ENCODE measurements at places on chromosomes 12 and 14. TPM values are rescaled to one million over a fixed set of nuclear protein-coding genes. Genes with fewer than 3 reads are reported as not detected.
A peak's percentile ranks its signal among the peaks of the same experiment; 100 is the strongest.

KRT85 gene
- total RNA-seq: not detected

DNA sequence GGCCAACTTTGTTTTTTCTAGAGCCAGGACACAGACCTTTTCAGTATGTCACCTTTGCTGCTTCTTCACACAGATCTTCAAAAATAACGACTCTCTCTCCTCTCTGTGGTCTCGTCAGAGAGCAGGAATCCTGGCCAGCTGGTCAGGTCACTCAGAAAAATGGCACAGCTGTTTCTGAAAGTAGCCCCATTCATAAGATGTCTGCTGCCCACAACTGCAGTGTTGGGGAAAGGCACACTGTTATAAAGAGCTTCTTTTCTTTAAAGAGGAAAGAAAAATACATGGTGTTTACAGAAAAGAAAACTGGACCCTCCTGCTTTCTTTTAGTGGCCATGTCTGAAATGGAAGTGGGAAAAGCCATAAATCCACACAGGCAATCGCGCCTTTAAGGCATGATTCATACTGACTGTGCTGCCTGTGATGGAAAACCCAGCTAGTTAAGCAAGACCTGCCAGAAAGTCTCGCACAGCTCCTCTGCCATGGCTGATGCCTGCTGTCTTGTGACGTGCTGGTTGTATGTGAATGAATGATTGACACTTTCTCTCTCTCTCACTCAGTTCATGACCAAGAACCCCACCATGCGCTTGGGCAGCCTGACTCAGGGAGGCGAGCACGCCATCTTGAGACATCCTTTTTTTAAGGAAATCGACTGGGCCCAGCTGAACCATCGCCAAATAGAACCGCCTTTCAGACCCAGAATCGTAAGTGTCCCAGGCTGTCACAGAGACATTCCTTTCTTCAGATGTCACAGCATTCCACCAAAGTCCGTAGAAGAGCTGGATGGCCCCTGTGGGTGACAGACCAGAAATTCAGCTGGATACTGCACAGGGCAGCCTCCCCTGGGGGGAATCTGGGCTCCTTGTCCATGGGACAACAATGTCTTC is 147.9 kb upstream of the HIF1A start:
- peak overlapping the region; percentile 14 for H3K27ac ChIP-seq
- peaks cover 7% of the 10 kb centered on the region for H3K4me1 ChIP-seq
- no peaks in the 10 kb centered on the region for H3K27me3 ChIP-seq
- no peak overlapping the region for H3K4me3 ChIP-seq
- peaks cover 99% of the 10 kb centered on the region for H3K36me3 ChIP-seq
- no peak for DNase-seq

FZD10 gene
- not detected for total RNA-seq

- no peak overlapping the region for H3K4me3 ChIP-seq
- no peak for DNase-seq
- H3K27me3 ChIP-seq: no peaks in the 10 kb centered on the region
- peaks cover 20% of the 10 kb centered on the region for H3K4me1 ChIP-seq
- H3K36me3 ChIP-seq: no peaks in the 10 kb centered on the region
- peak overlapping the region; percentile 34 for H3K27ac ChIP-seq
Measured at GRCh38 chr14:100406505-100407131, 83.5 kb downstream of the SLC25A47 start.

DNA sequence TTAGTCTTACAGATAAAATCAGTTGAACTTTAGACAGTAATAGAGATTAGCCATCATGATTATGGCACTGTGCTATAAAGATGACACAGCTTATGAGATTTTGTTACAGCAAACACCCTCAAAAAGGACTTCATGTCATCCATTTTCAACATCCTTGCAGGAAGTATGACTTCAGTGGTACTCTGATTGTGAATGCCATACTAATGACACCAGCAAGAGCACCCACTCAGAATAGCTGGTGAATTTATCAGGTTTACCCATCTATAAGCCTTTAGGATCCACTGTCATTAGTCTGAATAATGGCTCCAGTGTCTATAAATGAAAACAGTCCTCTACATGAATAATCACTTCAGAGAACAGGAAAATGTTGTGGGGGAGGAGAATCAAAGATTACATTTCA is 615.2 kb downstream of the RPS29 start:
- H3K27ac ChIP-seq: no peak overlapping the region
- DNase-seq: no peak
- no peak overlapping the region for H3K4me3 ChIP-seq
- no peaks in the 10 kb centered on the region for H3K27me3 ChIP-seq
- no peaks in the 10 kb centered on the region for H3K36me3 ChIP-seq
- no peaks in the 10 kb centered on the region for H3K4me1 ChIP-seq

DNA sequence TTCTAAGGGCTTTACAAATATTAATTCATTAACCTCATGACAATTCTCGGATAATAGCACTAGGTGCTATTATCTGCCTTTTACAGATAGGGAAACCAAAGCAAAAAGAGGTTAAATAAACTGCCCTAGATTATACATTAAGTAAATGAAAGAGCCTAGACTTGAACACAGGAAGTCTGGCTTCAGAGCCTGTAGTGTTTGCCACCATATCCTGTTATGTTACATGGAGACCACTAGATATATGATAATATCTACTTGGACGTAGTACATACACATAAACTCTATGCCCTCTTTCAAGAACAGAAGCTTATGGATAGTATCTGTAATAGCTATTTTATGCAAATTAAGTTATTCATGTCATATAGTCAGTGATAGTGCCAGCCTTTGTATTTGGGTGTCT is 16.9 kb upstream of the MYF6 start:
- H3K27me3 ChIP-seq: no peaks in the 10 kb centered on the region
- no peak for DNase-seq
- no peak overlapping the region for H3K4me3 ChIP-seq
- H3K36me3 ChIP-seq: no peaks in the 10 kb centered on the region

DEGS2 gene
- total RNA-seq: 1.0 TPM

DNA sequence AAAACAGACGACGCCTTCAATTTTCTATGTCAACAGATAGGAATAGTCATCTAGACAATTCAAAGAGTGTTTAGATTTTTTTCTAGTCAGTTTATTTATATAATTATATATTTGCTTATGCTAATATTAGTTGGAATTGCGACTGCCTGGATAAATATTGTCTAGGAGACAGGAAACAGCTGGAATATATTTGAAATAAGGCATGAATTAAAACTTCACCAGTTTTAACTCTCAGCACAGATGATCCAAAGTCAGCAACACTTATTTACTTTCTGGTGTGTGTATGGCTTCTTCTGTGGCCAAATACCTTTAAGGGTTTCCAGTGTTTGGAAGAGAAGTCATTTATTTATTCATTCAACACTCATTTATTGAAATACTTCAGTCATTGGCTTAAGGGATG is 1215.4 kb upstream of the USP15 start:
- H3K36me3 ChIP-seq: no peaks in the 10 kb centered on the region
- no peak overlapping the region for H3K27ac ChIP-seq
- no peak overlapping the region for H3K4me3 ChIP-seq
- no peaks in the 10 kb centered on the region for H3K4me1 ChIP-seq
- H3K27me3 ChIP-seq: no peaks in the 10 kb centered on the region
- DNase-seq: no peak

- H3K27me3 ChIP-seq: no peaks in the 10 kb centered on the region
- DNase-seq: no peak
- no peaks in the 10 kb centered on the region for H3K4me1 ChIP-seq
- no peak overlapping the region for H3K4me3 ChIP-seq
- H3K27ac ChIP-seq: no peak overlapping the region
Measured at GRCh38 chr14:95784137-95784536, 70.2 kb upstream of the TCL1A start.
